ENCODE measurements at places on chromosomes 4 and X. TPM values are rescaled to one million over a fixed set of nuclear protein-coding genes. Genes with fewer than 3 reads are reported as not detected.

GRCh38 chrX:39445336-39445735, 644.1 kb downstream of the MID1IP1 start:
- no peak overlapping the region for H3K27ac ChIP-seq
- no peaks in the 10 kb centered on the region for H3K36me3 ChIP-seq
- H3K4me3 ChIP-seq, result no peak overlapping the region
- H3K4me1 ChIP-seq, result peaks cover 9% of the 10 kb centered on the region
- no peaks in the 10 kb centered on the region for H3K27me3 ChIP-seq

- no peak for DNase-seq
- peaks cover 31% of the 10 kb centered on the region for H3K36me3 ChIP-seq
- peaks cover 10% of the 10 kb centered on the region for H3K4me1 ChIP-seq
- H3K27ac ChIP-seq, result no peak overlapping the region
Measured at GRCh38 chr4:145167887-145168286, 12.5 kb downstream of the OTUD4 start.

DNA sequence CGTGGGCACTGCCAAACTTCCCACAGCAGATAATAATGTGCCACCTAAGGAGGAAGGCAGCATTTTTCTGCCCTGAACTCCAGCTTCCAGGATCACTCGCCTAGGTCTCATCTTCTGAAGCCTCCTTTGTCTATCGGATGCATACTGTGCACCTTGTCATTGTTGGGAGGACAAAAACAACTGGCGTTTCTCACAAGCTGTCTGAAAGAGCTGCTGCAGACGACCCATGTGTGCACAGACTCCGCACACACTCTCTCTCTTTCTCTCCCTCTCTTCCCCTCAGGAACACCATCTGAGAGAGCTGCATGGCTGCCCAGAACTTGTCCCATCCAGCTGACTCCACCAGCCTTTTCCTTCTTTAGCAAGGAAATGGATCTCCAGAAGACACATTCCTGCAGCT, 83.0 kb downstream of the MAML3 start:
- peaks cover 10% of the 10 kb centered on the region for H3K36me3 ChIP-seq
- peaks cover 39% of the 10 kb centered on the region for H3K4me1 ChIP-seq
- peak overlapping the region; percentile 73 for H3K4me3 ChIP-seq

DNA sequence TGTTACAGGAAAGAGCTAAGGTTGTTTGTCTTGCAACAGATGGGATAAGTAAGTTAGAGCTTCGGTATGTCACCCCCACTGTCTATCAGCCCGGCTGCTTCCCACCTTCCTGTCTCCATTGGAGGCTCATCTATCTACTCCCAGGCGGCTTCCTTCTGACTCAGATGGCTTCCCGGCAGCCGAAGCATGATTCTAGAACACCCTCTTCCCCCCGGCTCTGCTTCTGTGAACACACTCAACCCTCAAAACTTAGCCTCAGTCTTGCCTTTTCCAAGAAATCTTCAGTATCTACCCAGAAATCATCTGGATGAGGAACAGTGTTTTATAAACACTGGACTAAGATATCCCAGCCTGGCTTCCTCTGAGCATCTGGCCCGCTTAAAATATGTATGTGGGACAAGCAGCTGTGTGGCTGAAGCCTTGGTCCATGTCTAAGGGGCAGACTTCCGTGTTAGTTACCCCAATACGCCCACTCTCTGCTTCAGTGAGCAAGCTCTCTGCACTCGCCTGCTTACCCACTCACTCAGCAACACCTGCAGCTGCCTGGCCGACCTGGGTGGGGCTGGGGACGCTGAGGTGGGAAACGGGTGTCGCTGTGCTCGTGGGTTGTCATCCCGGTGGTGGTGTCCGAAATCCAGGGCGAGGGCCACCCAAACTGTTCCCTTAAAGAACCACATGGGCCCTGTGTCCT, 12.0 kb upstream of the SLC2A9 start:
- DNase-seq, result no peak
- H3K4me3 ChIP-seq, result peak overlapping the region; percentile 0
- H3K4me1 ChIP-seq, result peaks cover 18% of the 10 kb centered on the region
- H3K36me3 ChIP-seq, result no peaks in the 10 kb centered on the region

DNA sequence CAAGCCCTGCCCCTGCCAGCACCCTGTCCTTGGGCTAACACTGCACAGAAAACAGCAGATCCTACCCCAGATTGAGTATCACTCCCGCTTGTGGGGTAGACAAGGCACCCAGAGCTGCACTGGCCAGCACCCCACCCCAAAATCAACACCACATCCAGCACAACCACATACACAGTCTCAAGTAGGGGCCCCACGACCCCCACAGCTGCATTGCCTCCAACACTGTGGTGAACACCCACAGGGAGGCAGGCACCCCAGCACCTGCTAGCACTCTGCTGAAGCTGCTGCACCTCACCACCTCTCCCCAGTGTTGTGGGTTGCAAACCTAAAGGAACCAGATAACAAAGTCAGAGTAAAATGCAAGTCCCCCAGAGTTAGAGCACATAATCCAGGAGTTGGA, 589.9 kb downstream of the PCDH19 start:
- no peak overlapping the region for H3K27ac ChIP-seq
- no peaks in the 10 kb centered on the region for H3K27me3 ChIP-seq
- no peak overlapping the region for H3K4me3 ChIP-seq
- DNase-seq, result no peak
- H3K4me1 ChIP-seq, result no peaks in the 10 kb centered on the region
- no peaks in the 10 kb centered on the region for H3K36me3 ChIP-seq

- H3K27me3 ChIP-seq, result no peaks in the 10 kb centered on the region
- no peak overlapping the region for H3K27ac ChIP-seq
- H3K4me3 ChIP-seq, result no peak overlapping the region
- H3K4me1 ChIP-seq, result no peaks in the 10 kb centered on the region
Measured at GRCh38 chrX:118904218-118904617, 70.2 kb upstream of the LONRF3 start.

- no peak for DNase-seq
- peak overlapping the region; percentile 96 for H3K27ac ChIP-seq
- no peaks in the 10 kb centered on the region for H3K27me3 ChIP-seq
- H3K4me3 ChIP-seq, result peak overlapping the region; percentile 87
Measured at GRCh38 chrX:110001740-110002299, 1.1 kb upstream of the TMEM164 start.

DNA sequence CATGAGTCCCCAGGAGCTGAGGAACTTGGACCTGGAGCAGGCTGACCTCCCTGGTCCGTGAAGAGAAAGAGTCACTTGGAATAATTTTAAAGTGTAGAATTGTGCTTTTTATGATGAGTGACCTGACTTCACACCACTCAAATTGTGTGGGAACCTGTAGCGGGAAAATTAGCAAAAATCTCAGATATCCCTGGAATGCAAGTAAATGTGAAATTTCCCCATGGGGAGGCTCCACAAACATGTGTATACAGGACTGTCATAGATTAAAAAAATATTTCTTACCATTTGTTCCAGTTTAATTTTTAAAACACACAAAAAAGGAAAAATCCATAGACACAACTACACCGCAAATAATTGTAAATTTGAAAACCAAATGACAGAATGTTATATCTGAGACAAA, 1079.6 kb upstream of the PABPC4L start:
- H3K4me3 ChIP-seq, result no peak overlapping the region
- no peaks in the 10 kb centered on the region for H3K27me3 ChIP-seq
- no peaks in the 10 kb centered on the region for H3K36me3 ChIP-seq
- H3K27ac ChIP-seq, result no peak overlapping the region

GRCh38 chrX:95218976-95219375, 1465.7 kb upstream of the DIAPH2 start:
- H3K36me3 ChIP-seq, result no peaks in the 10 kb centered on the region
- no peaks in the 10 kb centered on the region for H3K27me3 ChIP-seq
- no peak overlapping the region for H3K27ac ChIP-seq
- no peak overlapping the region for H3K4me3 ChIP-seq
- no peaks in the 10 kb centered on the region for H3K4me1 ChIP-seq

GRCh38 chr4:107219681-107220080, 183.6 kb upstream of the DKK2 start:
- no peak overlapping the region for H3K27ac ChIP-seq
- H3K4me3 ChIP-seq, result no peak overlapping the region
- H3K4me1 ChIP-seq, result no peaks in the 10 kb centered on the region
- DNase-seq, result no peak

DNA sequence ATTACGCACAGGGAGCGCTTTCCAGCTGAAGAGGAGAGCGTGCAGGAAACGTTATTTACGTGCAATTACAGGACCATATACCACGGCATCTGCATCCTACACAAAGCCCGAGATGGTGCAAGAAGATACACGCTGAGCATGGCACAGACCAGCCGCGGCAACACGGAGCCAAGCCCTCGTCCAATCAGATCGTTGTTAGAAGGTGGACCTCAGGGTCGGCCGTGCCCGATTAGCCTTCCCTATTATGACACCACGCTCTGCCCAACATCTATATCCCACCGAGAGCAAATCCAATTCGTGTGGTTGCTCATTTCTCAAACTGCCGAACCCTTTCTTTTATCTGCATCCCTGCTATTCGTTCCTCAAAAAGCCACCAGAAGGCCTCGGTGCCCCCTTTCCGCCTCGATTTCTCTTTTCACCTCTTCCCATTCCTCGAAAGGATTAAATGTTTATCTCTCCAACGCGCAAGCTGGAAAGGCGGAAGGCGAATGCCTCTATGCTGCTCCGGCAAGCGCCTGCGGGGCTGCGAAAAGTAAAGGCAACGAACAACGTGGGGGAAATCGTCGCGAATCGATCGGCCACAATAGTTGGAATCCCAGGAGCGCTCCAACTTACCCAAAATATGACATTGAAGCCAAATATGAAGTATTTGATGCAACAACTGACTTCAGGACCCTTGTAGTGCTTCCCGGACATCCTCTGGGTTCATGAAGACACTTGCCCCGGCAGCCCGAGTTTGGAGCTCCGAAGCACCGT, 702 bp downstream of the TSPAN5 start:
- H3K27me3 ChIP-seq, result no peaks in the 10 kb centered on the region
- peak overlapping the region; percentile 77 for H3K27ac ChIP-seq
- H3K4me3 ChIP-seq, result peak overlapping the region; percentile 94
- peaks cover 60% of the 10 kb centered on the region for H3K4me1 ChIP-seq

GRCh38 chrX:66012094-66012534, 27.8 kb downstream of the VSIG4 start:
- peaks cover 51% of the 10 kb centered on the region for H3K4me1 ChIP-seq
- DNase-seq, result peak; percentile 37
- peaks cover 28% of the 10 kb centered on the region for H3K36me3 ChIP-seq
- peak overlapping the region; percentile 71 for H3K4me3 ChIP-seq
- H3K27ac ChIP-seq, result peak overlapping the region; percentile 90
- H3K27me3 ChIP-seq, result no peaks in the 10 kb centered on the region

DNA sequence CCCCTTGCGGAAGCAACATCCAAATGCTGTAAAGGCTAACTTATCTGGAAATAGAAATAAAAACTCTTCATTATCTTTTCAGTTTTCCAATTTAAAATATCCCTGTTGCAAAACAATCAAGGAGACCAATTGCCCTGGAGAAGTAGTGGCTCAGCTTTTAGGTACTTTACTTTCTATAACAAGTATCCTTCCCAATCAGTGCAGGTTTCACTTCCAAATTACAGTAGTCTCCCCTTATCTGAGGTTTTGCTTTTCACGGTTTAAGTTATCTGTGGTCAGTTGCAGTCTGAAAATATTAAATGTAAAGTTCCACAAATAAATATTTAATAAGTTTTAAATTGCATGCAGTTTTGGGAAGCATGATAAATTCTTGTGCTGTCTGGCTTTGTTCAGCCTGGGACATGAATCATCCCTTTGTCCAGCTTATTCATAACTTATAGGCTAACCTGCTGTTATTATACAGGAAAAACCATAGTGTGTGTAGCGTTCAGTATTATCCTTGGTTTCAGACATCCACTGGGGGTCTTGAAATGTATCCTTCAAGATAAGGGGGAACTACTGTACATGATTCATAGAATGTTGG, 973.1 kb upstream of the GRID2 start:
- DNase-seq, result no peak
- H3K27ac ChIP-seq, result no peak overlapping the region
- no peak overlapping the region for H3K4me3 ChIP-seq
- H3K4me1 ChIP-seq, result no peaks in the 10 kb centered on the region

GRCh38 chrX:108165383-108166111, 74.0 kb downstream of the ATG4A start:
- peaks cover 2% of the 10 kb centered on the region for H3K27me3 ChIP-seq
- no peaks in the 10 kb centered on the region for H3K4me1 ChIP-seq
- H3K36me3 ChIP-seq, result no peaks in the 10 kb centered on the region

- DNase-seq, result no peak
- no peak overlapping the region for H3K4me3 ChIP-seq
Measured at GRCh38 chr4:108249397-108249796, 80.7 kb upstream of the LEF1 start.

GRCh38 chrX:17738737-17739535, 1.6 kb downstream of the SCML1 start:
- H3K36me3 ChIP-seq, result no peaks in the 10 kb centered on the region
- peaks cover 11% of the 10 kb centered on the region for H3K27me3 ChIP-seq
- peaks cover 10% of the 10 kb centered on the region for H3K4me1 ChIP-seq
- DNase-seq, result no peak
- H3K4me3 ChIP-seq, result peak overlapping the region; percentile 87

GRCh38 chr4:81427344-81427821, 44.3 kb downstream of the RASGEF1B start:
- DNase-seq, result no peak
- no peaks in the 10 kb centered on the region for H3K27me3 ChIP-seq
- peaks cover 15% of the 10 kb centered on the region for H3K36me3 ChIP-seq
- H3K4me1 ChIP-seq, result peaks cover 1% of the 10 kb centered on the region
- no peak overlapping the region for H3K27ac ChIP-seq

DNA sequence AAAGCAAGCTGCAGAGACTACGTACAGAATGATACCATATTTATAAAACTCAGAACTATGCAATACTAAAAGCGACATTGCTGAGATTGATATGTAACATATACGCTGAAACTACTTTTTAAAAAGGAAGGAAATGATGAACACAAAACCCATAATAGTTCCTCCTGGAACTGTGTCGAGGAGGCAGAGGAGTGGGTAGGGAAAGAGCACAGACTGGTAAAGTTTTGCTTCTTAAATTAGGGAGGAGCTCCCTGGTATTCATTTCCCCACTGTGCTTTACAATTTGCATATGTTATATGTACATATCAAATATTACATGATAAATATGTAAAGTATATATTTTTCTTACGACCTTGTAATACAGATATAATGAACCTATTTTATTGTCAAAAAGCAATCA, 13.9 kb downstream of the UFSP2 start:
- H3K4me1 ChIP-seq, result no peaks in the 10 kb centered on the region
- no peak for DNase-seq
- no peak overlapping the region for H3K27ac ChIP-seq
- no peak overlapping the region for H3K4me3 ChIP-seq
- H3K36me3 ChIP-seq, result peaks cover 14% of the 10 kb centered on the region

GRCh38 chrX:71366674-71367256, 608 bp downstream of the TAF1 start:
- peak overlapping the region; percentile 97 for H3K4me3 ChIP-seq
- H3K27me3 ChIP-seq, result no peaks in the 10 kb centered on the region
- peak; percentile 39 for DNase-seq
- peaks cover 17% of the 10 kb centered on the region for H3K4me1 ChIP-seq
- peaks cover 14% of the 10 kb centered on the region for H3K36me3 ChIP-seq

- H3K4me1 ChIP-seq, result no peaks in the 10 kb centered on the region
- no peak overlapping the region for H3K27ac ChIP-seq
- H3K27me3 ChIP-seq, result no peaks in the 10 kb centered on the region
- no peak overlapping the region for H3K4me3 ChIP-seq
Measured at GRCh38 chr4:84312426-84313012, 186.6 kb downstream of the NKX6-1 start.

Gene SERTM2
- total RNA-seq, result not detected

Gene ZNF157
- total RNA-seq, result 0.83 TPM

Gene EGFL6
- 18.1 TPM for total RNA-seq
